ENCODE measurements at places on chromosomes 1 and 21. TPM values are rescaled to one million over a fixed set of nuclear protein-coding genes. Genes with fewer than 3 reads are reported as not detected.

AGT gene
- total RNA-seq, result 1.2 TPM

BLACAT1 gene
- total RNA-seq, result not detected

KCNC4 gene
- total RNA-seq, result 9.6 TPM

CPLANE2 gene
- total RNA-seq, result 17.0 TPM

RIPPLY3 gene
- total RNA-seq, result 0.29 TPM

LY9 gene
- total RNA-seq, result not detected

MAB21L3 gene
- total RNA-seq, result not detected

C1orf185 gene
- total RNA-seq, result not detected

ZFP69 gene
- 3.2 TPM for total RNA-seq
